ENCODE measurements at places on chromosomes 6 and 20.

DNA sequence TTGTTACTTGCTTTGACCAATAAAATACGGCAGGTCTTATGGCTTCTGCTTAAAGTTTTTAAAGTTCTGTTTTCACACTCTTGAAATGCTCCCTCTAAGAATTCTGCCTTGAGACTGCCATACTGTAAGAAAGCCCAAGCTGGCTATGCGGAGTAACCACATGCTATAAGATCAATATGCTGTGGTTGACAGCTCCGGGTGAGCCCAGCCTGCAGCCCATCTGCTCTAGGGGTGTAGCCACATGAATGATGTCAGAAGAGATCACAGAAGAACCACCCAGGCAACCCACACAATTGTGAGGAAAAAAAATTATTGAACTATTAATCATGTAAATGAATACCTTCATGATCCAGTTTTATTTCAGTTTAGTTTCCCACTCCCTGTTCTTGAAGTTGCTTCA, 26.1 kb upstream of the SH3BGRL2 start:
- no peak for DNase-seq

GRCh38 chr20:63551068-63551467, 2.9 kb upstream of the FNDC11 start:
- DNase-seq, result no peak

- no peak for DNase-seq
Observed at GRCh38 chr6:114580882-114581281, 238.1 kb upstream of the HS3ST5 start.

- no peak for DNase-seq
Observed at GRCh38 chr20:4795394-4795793, 73.7 kb downstream of the PRND start.

DNA sequence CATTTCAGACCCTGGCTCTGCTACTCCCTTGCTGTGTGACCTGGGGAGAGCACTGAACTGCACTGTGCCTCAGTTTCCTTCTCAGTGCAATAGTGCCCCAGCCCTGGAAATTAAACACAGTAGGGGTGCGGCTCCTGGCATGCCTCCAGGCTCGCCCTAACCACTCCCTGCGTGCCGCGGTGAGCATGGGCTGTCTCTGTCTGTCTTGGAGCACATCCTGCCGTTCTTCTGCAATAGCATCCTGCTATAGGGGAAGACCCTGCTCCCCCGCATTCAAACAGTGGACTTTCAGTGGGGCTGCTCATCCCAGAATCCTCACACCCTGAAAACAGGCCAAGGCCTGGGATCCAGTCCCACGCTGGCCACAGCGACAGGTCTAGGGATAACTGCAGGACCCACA, 129.5 kb downstream of the FOXC1 start:
- DNase-seq, result no peak

GRCh38 chr6:10534419-10534762, 13.2 kb downstream of the GCNT2 start:
- no peak for DNase-seq

GRCh38 chr6:143843677-143843999, 500 bp downstream of the LTV1 start:
- DNase-seq, result no peak

DNA sequence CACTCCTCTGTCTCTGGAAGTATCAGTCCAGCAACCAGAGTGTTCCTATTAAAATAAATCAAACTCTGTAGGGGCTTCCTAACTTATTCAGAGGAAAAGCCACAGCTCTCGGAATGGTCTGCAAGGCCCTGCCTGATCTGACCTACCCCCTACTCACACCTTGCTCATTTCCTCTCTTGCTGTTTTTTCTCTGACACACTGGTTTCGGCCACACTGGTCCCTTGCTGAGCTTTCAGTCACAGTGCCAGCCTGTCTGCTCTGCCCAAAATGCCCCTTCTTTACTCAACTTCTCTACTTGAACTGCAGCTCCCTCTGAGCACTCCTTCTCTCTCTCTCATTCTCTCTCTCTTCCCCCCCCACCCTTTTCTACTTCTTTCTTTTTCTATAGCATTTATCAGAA, 430.2 kb downstream of the UTRN start:
- DNase-seq, result no peak

- no peak for DNase-seq
Observed at GRCh38 chr6:90870561-90870960, 283.7 kb upstream of the MAP3K7 start.

Measured in activated naive CD8-positive, alpha-beta T cell treated with anti-CD3 and anti-CD28 coated beads, Interleukin-2, amount 50 U/mL, for 16 hours (primary cell).